ENCODE measurements at places on chromosomes 16 and 17.

DNA sequence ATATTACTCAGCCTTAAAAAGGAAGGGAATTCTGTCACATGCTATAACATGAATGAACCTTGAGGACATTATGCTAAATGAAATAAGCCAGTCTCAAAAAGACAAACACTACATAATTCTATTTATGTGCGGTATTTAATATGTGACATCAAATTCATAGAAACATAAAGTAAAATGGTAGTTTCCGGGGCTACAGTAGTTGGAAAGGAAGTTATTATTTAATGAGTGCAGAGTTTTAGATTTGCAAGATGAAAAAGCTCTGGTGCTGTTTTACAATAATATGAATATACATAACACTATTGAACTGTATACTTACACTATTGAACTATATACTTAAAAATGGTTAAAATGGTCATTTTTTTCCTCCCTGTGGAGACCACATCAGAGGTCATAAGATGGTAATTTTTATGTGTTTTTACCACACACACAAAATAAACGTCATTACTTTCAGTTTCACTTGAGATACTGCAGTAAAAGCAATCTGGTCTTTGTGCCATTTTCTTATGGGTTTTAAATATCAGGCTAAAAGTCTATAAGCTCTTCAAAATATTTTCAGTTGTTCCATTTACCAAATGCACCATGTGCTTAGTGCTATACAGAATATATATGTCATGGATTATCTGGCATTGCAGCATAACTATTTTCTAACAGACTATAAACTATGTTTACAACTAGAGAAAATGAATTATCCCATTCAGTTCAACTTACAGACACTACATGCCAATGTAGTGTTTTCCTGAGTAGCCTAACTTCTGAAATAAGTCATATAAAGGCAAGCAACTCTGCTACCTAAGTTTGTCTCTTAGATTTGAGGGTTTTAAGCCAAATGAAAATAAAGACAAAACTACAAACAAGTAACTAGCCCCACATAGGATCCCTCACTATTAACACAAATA is 90.9 kb downstream of the SPAG9 start:
- no peak for DNase-seq

DNA sequence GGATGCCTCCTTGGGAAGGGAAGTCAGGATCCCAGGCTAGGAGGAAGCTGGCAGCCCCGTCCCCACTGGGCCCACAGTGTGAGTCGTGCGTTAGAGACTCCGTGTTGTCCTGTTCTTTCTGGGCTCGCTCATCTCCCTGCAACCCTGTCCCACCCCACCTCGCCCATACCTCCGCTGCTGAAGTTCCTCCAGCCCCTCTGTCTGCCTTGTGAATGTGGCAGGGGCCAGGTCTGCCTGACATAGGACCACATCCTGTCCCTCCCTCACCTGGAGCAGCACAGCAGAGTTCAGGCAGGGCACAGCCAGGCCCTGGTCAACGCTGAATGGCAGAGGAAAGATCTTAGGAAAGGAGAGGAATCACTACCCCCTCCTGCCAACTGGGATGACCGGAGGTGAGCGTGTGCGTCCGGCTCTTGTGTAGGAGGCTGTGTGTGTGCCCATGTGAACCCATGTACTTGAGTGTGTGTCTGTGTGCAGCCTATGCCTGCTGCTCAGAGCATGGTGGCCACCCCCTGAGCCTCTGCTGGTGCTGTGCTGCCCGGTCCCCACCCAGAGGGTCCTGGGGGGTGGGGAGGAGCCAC is 12.8 kb downstream of the KCNJ18 start:
- peak; percentile 46 for DNase-seq

DNA sequence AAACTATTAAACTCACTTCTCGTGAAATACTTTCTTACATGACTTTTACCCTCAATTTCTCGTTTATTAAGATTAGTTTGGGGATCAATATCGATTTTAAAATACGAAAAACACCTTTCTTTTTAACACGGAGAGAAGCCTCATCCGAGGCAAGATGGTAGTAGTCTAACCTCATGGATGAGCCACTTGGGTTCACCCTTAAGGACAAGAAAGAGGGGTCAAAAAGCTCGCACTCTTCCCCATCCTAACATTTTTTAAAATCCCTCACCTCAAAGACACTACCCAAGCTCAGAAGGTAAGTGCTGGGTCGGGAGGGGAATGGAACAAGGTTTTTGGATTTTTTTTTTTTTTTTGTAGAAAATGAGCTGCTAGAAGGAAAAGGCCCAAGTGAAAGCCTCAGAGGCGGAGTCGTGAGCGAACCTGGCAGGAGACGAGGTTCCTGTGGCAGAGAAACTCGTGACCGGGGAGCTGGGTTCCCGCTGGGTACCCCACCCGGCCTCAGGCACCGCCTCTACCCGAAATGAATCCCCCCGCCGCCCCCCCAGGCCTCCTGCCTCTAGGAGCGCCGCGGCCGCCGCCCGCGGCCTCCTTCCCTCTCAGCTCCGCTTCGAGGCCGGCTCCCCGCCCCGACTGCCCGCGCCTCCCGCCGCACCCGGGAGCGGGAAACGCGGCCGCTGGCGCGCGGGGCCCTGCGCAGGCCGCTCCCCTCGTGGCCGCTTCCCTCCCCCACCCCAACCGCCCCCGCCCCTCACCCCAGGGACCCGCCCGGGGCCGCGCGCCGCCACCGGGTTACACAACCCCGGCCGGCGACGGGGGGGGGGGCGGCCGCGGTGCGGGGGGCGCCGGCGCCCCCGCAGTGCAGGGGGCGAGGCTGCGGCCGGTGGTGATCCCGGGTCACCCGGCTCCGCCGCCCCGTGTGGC is 1.6 kb downstream of the NUFIP2 start:
- peak; percentile 69 for DNase-seq

DNA sequence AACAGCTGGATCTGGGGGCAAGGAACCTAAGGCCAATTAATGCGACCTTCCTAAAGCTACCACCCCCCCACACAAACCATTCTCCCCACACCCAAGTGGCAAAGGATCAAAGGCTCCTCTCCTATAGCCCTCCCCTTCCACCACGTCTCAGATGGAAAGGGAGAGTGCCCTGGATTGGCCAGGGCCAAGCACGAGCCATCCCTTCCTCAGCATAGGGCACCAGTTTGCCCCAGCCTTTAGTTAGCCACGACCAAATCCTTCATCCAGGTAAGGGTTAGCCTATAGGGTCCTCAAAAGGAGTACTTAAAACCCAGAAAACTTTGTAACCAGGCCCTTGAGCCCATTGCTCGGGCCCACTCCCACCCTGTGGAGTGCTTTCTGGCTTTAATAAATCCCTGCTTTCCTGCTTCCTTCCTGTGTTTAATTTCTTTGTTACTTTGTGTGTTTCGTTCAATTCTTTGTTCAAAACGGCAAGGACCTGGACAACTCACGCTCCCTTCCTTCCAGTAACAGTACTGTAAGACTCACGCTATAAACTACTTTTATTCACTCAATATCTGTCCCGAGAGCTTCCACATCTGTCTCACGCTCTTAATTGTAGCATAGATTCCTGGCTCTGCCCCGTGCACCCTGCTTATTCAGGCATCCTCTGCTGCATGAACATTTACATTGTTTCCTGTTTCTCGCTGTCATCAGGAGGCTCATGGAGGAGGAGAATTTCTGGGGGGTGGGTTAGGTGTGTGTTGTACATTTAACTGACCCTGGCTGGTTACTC is 62.3 kb downstream of the TNFRSF13B start:
- DNase-seq: peak; percentile 50

GRCh38 chr16:20812510-20812909 is 6.2 kb downstream of the REXO5 start:
- DNase-seq: no peak

- DNase-seq: peak; percentile 82
Observed at GRCh38 chr16:2428051-2428783, 1.0 kb upstream of the CCNF start.

DNA sequence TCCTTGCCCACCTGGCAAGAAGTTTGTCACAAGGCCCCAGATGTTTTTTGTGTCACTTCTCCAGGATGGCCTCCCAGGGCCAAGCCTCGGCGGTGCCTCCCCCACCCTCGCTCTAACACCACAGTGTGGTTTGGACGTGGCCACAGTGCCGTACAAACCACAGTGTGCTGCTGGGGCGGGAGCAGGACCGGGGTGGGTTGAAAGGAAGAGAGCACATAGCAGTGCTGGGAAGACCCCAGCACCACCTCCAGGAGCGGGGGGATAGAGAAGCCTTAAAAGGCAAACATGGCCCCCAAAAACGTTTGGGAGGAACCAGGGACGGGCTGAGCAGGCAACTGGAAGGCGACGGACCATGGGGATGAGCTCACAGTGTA is 5.0 kb upstream of the BCL6B start:
- no peak for DNase-seq

DNA sequence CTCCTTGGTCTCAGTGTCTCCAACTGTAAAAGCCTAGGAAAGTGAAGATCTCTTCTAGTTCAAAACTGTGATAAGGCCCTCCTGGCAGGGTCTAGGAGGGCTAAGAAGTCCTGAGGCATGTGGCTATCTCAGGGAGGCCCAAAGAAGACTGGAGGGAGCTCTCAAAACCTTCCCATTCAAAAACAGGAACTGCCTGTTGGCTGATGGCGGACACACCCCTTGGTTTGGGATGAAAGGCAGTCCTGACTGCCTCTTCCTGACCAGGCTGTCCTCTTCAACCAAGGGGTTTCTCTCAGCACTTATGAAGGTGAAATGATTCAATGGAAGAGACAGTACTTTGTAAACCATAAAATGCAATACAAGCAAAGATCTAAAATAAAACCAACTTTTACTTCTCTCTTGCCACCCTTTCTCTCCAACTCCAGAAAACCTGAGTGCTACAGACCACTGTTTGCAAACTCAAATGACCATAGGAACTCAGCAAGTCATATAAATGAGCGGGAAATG is 4.7 kb downstream of the ZNF764 start:
- DNase-seq: no peak

GRCh38 chr16:8798535-8799157 is 1.0 kb downstream of the PMM2 start:
- no peak for DNase-seq

- DNase-seq: no peak
Observed at GRCh38 chr17:59373882-59374495, 42.5 kb downstream of the YPEL2 start.

DNA sequence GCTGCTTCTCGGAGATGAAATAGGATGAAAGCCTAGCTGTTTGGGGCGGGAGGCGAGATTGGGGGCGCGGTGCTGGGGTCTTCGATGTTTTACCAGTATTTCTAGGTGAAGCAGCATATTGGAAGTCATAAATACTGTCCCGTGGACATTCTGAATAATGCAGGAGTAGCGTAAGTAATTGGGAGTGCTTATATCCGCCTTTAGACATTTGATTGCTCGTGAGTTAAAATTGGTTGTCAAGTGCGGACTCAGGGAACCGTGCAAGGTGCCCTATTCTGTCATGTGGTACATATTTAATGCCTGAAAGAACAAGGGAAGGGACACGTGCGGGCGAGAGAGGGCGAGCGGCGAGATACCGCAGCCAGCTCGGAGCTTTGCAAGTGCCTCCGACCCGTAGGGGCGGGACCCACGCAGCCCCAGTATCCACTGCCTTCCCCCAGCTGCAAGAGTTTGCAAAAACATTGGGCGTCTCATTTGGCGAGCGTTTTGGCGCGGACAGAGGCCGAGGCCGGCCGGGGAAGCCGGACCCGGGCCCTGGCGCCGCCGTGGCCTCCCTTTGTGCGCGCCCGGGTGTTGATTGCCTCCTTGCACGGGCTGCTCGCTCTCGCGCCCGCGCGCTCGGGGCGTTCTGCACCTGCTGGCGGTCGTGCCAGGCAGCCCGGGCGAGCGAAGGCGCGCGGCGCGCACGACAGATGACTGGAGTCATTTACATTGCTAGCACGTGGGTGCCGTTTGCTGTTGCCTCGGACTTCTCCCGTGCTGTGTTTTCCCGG is 849.8 kb upstream of the RBFOX1 start:
- no peak for DNase-seq

DNA sequence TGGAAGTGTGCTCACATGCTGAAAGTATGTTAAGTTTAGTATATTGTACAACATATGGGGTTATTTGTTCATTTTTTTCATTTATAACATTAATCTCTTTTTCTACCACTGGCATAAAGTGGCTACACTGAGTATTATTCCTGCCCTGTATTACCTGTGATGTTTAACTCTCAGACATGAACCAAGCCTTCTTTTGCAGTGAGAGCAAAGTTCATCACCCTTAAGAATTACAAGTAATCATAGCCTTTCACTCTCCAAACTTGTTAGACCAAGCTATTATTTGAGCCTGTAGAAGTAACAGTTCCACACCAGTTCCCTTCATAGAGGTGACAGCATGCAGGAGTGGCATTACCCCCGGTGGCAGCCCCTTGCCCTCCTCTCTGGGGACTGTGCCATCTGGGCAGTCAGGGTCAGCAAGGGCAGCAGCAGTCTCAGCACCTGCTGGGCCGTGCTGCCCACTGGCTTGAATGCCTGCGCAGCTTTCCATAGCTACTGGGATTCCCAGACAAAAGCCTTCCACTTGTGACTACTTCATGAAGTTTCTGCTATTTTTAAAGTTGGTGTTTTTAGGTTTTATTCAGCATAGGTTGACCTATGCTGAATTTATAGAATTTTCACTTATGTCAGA is 71.3 kb downstream of the TMC6 start:
- no peak for DNase-seq

DNA sequence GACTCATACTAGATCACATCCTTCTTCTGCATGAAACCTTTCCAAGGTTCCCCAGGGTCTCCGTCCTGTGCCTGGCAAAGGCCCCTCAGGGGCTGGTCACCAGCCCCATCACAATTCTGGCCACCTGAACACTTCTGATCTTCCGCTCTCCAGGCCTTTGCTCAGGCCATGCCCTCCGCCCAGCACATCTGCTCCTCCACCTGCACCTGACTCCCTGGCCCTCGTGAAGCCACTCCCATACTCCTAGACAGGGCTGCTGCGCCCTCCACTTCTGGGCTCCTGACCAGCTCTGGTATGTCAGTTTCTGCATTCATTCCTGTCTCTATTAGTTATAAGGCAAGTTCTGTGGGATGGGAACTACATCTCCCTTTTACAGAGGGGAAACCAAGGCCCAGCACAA is 1.9 kb upstream of the MYL11 start:
- no peak for DNase-seq
